ENCODE measurements at places on chromosomes 5 and 9.

DNA sequence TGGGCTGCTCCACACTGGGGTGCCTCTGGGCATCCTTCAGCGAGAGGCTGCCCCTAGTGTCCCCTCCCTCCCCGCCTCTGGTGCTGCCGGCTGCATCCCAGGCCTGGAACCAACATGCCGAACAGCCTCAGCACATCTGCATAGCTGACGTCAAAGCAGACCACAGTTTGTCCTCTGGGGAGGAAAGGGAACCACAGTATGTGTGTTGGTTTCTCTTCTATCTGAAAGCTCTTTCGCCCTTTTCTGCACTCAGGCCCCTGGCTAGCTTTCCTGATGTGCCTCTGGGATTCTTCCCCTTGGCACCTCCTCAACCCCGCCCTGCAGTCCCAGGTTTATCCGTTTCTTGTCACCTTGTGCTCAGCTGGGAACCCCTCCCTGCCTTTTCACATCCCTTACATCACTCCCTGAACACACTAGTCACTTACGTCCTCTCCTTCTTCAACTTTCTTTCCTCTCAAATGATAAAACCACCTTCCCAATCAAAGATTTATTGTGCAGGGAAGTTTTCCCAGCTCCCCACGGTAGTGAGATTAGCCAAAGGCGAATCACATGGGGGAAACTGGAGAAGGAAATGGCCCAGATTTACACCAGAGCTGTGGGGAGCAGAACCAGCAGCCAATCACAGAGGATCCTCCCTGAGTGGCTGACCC, 35.5 kb upstream of the B4GALT1 start:
- no peak for DNase-seq

DNA sequence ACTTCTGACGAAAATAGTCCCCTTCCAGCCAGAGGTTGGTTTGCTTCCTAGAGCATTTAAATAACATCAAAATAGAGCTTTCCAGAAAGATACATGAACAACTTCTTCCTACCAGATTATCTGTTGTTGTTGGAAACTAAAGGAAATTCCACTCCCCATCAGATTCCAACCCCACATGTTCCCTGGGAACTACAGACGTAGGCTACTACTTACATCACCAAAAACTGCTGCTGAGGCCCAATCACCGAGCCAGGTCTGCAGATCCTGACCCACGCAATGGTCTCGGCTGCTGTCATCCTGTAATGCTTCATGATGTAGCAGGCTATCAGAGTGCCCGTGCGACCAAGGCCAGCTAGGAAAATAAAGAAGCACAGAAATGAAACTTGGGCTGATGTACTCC, 73.4 kb downstream of the HABP4 start:
- no peak for DNase-seq

DNA sequence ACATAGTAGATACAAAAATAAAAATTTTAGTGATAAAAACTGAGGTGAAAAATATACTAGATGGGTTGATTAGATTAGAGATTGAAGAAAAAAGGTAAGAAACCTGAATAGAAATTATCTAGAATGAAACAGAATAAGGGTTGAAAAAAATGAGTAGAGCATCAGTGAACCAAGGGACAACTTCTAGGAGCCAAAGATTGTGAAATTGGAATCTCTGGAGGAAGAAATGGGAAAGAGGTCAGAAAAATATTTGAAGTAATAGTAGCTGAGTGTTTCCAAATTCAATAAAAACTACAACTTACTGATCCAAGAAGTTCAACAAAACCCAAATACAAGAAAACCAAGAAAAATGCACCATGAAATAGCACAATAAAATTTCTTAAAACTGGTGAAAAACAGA, 116.6 kb upstream of the STARD4 start:
- no peak for DNase-seq

- DNase-seq, result no peak
These were observed at the start of gene RANBP3L for GRCh38 chr5:36301858-36302603. Gene RANBP3L (minus strand): TSS chr5:36301902. CDS start chr5:36301416, 486 bp downstream.

DNA sequence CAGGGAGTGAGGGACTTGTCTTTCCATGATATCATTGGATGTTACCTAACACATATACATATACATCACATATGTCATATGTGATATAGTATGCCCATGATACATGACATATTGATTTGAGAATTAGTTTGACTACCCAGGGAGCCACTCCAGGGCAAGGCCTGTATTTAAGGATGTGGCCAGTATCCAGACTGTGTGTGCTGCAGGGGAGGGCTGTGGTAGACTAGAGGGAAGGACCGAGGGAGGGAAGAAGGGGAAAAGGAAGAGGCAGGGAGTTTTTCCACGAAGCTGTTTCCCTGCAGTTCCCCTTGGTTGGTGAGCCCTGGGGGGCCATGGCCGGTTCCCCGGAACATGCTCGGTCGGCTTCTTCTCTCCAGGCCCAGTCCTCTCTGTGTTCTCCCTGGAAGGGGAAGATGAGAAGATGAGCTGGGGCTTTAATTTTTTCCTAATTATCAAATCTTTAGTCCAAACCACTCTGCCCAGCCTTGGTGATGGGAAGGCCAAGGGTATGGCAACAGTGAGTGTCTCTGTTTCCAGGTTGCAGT, 48.7 kb downstream of the NSUN2 start:
- DNase-seq, result no peak

DNA sequence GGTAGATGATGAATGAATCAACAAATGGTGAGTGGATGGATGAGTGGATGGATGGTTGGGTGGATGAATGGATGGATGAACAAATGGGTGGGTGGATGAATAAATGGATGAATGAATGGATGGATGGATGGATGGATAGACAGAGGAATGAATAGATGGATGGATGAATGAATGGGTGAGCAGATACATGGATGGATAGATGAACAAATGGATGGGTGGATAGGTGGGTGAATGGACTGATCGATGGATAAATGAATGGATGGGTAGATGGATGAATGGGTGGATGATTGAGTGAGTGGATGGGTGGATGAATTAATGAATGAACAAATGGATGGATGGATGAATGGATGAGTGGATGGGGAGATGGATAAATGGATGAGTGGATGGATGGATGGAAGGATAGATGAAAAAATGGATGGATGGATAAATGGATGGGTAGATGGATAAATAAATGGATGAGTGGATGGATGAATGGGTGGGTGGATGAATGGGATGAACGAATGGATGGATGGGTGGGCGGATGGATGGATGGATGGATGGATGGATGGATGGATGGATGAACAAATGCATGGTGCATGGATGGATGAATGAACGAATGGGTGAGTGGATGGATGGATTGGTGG, 85.7 kb downstream of the PHF2 start:
- DNase-seq, result no peak

DNA sequence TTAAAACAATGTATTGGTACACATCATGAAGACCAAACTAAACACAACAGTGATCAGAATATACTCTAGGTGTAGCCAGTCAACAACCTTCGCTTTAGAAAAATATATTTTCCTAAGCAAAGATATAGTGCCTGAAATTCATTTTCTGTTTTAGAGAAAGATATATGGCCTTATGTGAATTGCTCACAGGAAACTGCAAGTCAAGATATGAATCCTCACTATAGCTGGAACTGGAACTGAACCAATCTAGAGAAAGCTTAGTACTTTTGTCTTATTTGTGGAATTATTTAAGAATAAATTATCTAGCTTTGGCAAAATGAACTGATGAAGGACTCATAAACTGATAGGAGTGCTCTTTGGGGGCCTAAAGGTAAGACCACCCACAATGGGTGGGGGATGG, 27.3 kb downstream of the GZMK start:
- DNase-seq, result no peak

DNA sequence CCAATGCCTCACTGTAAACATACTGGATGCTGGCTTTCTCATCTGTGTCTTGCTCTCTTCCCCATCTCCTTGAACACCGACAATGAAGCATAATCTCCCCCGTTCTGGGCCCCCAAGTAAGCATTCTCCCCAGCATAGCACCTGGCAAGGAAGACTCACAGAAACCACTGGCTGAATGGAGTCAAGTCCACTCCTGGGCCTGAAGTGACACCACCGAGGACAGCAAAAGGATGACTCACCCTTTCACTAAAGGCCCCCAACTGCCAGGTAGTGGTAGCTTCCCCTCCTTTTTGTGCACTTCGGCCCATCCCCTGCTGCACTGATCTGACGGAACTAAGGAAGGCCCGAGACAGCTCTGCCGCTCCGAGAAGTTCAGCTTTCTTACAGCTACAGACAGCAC, 9.4 kb downstream of the VDAC1 start:
- DNase-seq, result no peak

Measured in DMS79 (cell line).